ENCODE measurements at places on chromosomes 2 and 18. TPM values are rescaled to one million over a fixed set of nuclear protein-coding genes. Genes with fewer than 3 reads are reported as not detected.

SCN1A gene
- polyA plus RNA-seq = not detected

NEURL3 gene
- not detected for polyA plus RNA-seq

ZDBF2 gene
- polyA plus RNA-seq = 4.5 TPM

ASAP2 gene
- 24.6 TPM for polyA plus RNA-seq

VWA3B gene
- not detected for polyA plus RNA-seq

TMEM247 gene
- polyA plus RNA-seq = not detected

ACMSD gene
- polyA plus RNA-seq = not detected

TMEM178A gene
- polyA plus RNA-seq = 1.2 TPM

All from AG04450 (cell line).